ENCODE measurements at places on chromosomes 12 and 14. TPM values are rescaled to one million over a fixed set of nuclear protein-coding genes. Genes with fewer than 3 reads are reported as not detected.

The FOXN4 gene
- 0.55 TPM for total RNA-seq

The IRAK3 gene
- total RNA-seq = 0.52 TPM

The ETV6 gene
- 22.1 TPM for total RNA-seq

The ARMH4 gene
- 17.3 TPM for total RNA-seq

The TSPAN8 gene
- total RNA-seq = 0.48 TPM

The BEGAIN gene
- 0.59 TPM for total RNA-seq

The UBR7 gene
- total RNA-seq = 20.7 TPM

The LUM gene
- total RNA-seq = not detected

The EMP1 gene
- 0.58 TPM for total RNA-seq

The CLEC4D gene
- total RNA-seq = 0.70 TPM

The ZDHHC22 gene
- total RNA-seq = 1.9 TPM

All from endodermal cell (in vitro differentiated cells).